ENCODE measurements at places on chromosomes 11 and 22.

DNA sequence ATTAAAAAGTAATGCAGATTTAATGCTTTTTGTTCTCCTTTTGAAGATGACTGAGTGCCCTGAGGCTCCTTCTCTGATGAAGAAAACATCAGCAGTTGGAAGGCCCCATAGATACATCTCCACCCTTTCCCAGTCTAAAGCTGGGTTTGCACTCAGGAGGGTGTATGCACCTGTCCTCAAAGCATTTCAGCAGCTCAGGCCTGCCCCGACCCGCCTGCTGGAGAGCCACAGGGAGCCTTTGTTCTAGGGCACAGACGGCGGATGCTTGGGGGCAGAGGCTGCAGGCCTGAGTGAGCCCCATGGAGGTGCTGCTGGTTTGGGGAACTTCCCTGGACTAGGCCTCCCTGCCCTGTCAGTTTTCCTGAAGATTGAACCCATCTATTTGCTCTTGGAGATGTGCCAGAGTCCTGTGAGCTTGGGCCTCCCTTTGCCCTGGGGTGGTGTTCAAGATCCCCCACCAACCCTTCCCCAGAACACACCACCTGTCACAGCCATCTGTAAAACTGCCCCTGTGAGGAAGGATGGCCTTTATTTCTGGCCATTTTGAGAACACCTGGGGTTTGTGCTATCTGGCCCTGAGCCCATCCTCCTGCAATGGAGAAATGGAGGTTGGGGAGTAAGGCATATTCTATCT is 160.0 kb downstream of the NAV2 start:
- DNase-seq: no peak

DNA sequence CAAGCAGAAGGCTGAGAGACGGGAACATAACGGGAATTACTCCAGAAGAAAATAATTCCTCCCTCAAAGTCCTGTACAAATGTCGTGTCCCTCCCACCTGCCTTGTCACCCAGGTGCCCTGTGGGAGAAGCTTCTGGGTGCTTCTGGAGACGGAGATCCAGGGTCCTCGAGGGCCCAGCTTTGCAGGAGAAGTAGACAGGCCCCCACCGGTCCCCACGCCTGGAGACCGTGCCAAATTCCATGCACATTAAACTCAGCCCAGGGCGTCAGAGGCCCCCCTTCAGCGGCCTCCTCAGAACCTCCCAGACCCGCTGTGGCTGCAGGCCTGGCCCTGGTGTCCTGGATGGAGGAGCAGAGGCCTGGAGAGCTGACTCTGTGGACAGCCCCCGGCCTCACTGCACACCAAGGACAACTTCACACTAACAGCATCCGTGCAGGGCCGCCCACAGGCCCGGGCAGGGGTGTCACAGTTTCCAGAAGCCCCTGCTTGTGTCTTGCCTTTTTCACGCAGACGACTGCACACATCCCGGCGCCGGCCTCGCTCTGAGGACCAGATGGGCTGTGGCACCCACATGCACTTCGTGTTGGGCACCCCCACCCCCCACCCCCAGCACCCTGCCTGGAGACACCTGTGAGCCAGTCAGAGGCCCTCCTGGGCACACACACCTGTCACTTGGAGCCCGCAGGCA is 734.3 kb downstream of the BRD1 start:
- no peak for DNase-seq

GRCh38 chr11:10641177-10641911 is 52.2 kb downstream of the IRAG1 start:
- no peak for DNase-seq

GRCh38 chr11:10021563-10021962 is 272.5 kb downstream of the SBF2 start:
- DNase-seq: no peak

DNA sequence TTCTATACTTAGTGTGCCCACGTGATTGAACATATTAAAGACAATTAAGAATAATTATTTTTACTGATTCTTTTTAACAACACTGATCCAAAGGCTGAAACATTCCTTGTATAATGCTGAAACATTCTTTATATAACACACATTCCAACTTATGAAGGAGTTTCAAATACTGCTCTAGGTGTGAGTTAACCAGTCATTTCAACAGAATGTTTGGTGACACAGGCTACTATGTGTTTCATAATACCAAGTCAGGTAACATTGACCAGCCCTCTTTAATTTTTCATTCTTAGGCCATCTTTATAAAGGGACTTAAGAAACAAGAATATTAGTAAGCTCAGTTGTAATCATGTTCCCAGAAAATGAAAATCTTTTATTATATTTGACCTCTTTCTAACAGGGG is 136.6 kb downstream of the ELP4 start:
- DNase-seq: no peak

- DNase-seq: no peak
Measured at GRCh38 chr11:79396674-79397073, 44.2 kb downstream of the TENM4 start.

DNA sequence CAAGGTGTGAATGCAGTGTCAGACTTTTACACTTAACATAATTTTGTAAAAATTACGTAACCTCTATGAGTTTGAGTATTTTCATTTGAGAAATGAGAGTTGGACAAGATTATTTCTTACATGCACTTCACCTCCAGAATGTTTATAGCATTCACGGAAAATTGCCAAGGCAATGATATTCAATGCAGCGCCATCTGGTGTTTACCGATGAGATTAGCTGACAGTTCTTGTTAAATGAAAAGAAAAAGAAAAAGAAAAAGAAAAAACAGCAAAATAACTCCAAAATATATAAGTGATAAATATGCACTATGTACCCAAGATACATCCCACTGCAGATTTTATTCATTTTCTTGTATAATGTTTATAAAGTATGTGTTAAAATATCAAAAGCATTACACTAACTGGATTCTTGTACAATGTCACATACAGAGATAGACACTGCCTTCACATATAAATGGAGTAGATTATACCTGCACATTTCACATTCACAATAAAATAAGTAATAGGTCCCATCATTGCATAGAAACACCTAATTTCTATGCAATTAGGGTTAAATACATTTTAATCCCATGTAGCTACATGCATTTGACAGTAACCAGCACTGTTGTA is 976.3 kb upstream of the FAT3 start:
- no peak for DNase-seq

DNA sequence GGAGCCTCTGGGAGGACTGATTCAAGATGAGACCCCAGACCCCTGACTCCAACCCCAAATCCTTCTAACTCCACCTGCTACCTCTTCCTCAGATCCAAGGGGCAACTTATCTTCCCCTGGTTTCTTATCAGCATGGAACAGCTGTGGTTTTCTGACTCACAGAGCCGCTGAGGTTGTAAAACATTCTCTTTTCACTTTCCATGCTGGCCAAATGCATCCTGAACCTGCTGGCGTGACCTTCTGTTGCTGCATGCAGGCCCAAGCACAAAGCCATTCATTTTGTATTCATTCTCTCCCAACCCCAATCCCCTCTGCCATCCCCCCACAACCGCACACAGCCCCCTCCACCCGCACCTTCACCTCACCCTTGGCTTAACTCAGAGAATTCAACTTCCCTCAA is 70.3 kb downstream of the SEZ6L start:
- no peak for DNase-seq

DNA sequence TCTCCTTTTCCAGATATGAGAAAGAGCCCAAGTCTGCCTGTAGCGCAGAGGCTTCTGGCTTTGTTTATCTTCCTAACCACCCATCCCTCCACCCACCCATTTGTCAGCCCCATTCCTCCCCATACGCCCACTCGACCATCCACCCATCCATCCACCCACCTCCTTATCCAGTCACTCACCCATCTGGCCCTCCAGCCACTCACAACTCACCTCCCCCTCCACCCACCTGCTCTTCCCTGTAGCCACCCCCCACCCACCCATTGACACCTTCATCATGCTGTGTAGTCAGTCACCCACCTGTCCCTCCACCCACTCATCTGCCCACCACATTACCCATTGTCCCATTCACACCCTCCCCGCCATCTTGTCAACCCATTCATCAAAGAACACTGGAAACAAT is 5.5 kb downstream of the CST6 start:
- DNase-seq: no peak

DNA sequence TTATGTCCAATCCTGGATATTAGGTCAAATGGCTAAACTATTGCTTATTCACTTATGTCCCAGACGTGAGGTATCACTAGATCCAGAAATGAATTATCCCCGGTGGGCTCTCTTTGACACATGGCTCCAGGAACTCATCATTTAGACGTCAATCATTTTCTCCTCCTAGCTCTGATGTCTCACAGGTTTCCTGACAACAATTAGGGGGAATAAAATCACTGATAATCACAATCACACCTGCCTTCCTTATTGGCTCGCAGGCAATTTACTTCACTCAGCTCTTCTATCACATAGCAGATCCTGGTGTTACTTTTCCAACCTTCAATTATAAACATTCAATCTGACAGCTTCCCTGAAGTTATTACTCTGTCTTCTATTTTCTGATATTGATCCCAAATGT is 634.0 kb upstream of the TENM4 start:
- DNase-seq: no peak

DNA sequence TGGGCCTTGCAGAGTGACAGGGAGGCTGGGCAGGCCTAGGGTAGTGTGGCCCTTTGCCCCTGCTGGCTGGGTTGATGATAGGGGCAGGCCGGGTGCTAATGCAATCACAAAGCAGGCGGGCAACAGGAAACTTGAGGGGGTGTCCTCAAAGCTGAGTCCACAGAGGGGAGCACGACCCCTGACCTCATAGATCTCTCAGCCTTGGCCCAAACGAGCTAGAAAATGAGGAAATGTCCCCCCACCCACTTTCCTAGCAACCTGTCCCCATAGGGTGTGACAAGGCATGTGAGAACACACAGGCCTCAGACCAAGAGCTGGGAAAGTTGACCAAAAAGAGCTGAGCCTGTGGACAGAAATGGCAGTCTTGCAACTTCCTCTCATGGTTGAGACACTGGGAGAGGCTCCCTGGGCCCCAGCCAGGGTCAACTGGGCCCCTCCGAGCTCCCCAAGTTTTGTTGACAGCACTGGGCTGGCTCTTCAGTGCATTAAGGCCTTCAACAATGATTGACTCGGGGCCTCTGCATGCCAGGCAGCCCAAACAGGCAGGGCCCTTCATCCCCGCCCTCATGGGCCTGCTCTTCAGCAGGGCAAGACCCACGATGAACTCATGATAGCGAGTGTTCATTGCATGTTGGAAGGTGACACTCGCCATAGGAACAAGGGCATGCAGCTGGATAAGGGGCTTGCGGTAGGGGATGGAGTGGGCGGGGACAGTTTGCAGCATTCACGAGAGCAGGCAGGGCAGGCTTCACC is 9.8 kb upstream of the SPI1 start:
- DNase-seq: no peak

DNA sequence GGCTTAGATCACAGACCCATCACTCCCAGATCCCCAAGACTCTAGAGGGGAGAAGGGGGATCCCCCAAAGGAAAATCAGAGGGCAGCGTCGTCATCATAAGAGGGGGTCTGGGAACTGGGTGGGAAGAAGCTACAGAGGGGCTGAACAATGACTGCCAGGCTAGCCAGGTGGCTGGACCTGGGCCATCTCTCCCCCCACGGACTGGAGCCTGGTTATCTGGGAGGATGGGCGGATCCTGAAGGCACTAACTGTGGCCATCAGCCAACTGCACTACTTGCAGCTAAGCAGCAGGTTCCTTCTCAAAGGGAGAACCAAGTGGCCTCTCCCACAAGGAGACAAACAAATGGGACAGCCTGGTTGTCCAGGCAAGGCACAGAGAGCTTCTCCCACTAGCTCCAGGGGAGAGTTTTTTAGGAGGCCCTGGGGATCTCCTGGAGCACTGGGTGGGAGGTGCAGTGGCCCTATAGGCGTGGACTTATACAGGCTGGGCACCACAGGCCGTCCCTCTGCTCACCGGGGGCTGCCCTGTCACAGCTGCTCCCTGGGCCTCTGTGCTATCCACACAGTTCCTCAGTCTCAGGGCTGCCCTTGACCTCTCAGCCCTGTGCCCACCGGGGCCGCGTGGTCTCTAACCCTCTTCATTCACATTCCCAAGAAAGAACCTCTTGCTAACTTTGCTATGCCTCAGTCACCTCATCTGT is 15.4 kb downstream of the P2RY6 start:
- no peak for DNase-seq

- DNase-seq: no peak
Measured at GRCh38 chr11:99979042-99979441, 708.0 kb upstream of the ARHGAP42 start.

GRCh38 chr11:117877120-117877784 is 794 bp upstream of the FXYD6 start:
- no peak for DNase-seq

GRCh38 chr11:83158357-83158786 is 1.4 kb downstream of the PCF11 start:
- no peak for DNase-seq

DNA sequence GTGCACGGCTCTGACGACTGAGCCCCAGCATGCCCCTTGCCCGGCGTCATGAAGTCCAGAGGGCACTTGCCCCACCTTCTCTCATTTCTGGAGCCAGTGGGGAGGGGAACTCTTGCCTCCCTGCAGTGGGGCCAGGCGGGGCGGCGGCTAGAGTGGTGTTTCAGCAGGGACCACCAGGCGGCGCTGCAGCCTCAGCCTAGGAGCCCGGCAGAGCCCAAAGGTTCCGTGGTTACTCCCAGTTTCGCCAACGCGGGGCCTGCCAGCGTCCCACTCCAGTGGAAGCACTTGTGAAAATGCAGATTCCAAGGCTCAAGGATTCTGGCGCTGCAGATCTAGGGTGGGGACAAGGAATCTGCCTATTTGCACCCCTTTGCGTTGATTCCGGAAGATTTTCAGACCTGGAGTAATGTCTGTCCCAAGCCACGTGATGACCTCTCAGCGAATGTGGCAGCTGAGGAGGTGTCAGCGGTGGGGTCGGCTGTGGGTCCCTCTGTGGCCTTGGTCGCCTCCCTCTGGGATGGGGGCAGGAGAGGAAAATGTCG is 55.7 kb downstream of the CD82 start:
- peak; percentile 36 for DNase-seq

GRCh38 chr11:60935676-60936442 is 11.6 kb downstream of the TMEM132A start:
- DNase-seq: no peak

DNA sequence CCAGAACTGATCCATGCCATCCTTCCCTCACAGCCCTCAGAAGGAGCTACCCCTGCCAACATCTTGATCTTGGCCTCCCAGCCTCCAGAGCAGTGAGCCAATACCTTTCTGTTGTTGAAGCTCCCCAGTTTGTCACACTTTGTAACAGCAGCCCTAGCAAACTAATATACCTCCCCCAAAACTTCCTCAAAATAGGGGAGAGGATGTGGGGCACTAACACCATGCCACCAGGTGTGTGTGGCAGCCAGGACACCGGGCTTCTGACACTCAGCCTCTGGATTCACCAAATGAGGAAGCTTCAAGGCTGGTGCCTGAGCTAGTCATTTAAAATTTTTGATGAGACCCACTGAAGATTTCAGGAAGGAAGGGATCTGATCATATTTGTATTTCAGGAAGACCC is 84.9 kb downstream of the CSNK2A3 start:
- DNase-seq: no peak

GRCh38 chr11:113420808-113421207 is 33.2 kb downstream of the ANKK1 start:
- DNase-seq: no peak

GRCh38 chr11:2122222-2122906 is 16.8 kb downstream of the IGF2 start:
- DNase-seq: no peak

- DNase-seq: peak; percentile 69
Measured at GRCh38 chr22:31292236-31292989, at the start of gene PIK3IP1. Gene PIK3IP1, minus strand, starts transcription at chr22:31292488. Its CDS starts 144 bp downstream, at chr22:31292344.

GRCh38 chr11:117929142-117929915 is at the start of gene TMPRSS13:
Gene TMPRSS13, minus strand, starts transcription at chr11:117929402. Its CDS starts 95 bp downstream, at chr11:117929307.
- no peak for DNase-seq
